ENCODE measurements at places on chromosomes 12 and 14.

GRCh38 chr12:96809522-96809921 is 97.5 kb upstream of the NEDD1 start:
- DNase-seq = no peak

DNA sequence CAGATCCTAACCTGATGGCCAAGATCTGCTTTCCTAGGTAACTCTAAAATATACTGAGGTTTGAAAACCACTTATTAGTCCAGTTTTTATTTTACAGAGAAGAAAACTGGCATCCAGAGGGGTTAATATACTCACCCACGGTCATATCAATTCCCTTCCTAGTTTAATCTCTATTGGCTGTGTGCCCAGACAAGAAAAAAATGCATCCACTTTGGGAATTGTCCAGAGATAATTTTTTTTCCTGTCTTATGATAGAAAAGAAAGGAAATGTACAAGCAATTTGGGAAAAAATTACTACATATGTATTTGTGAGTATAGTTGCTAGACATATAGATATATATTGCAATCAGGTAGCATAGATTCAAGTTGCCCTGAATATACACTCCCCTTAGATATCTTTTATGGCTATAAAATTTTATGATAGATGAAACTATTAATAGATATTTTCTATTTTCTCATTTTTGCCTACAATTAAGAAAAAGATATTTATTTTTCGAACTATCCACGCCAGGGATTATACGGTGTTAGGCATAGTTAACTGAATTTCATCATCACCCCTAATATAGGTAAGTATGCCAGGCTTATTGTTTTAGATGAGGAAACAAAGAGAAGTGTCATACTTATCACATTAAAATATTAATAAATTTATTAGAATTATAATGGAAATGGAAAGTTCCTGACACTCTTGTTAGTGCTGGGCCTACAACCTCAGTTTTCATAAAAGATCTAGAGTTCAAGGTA is 100.5 kb upstream of the SLC38A2 start:
- no peak for DNase-seq

- no peak for DNase-seq
Observed at GRCh38 chr14:96497586-96497985, 4.6 kb upstream of the PAPOLA start.

DNA sequence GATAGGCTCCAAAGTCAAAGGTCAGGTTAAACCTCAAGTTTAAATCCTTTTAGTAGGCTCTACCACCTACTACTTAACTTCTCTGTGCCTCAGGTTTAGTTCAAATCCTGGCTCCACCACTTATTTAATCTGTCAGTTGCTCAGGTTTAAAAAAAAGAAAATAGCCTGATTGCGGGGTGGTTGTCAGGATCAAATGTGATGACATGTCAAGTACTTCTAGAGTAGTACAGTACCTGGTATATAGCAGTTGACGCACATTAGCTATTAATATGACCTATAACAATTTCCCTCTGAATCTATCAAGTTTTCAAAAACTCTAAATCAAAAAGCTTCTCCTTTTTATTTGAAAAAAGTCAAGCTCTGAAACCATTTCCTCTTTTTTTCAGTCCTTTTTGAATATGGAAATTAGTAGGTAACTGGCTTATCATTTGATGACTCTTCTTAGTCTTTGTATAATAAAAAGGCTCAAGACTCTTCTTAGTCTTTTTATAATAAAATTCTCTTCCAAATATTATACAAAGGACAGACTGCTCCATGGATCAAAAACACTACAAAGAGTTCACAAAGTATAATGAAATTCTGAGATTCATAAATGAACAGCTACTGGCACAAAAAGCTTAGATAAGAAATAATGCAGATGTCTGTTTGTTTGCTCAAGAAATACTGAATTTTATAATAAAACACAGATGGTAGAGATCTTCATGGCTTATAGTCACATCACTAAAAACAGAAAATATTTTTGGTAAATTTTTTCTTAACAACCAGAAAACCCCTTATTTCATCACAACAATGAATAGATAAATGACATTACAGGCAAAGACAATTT is 5.0 kb downstream of the OSBPL8 start:
- DNase-seq = no peak

GRCh38 chr14:53462931-53463778 is 310.0 kb upstream of the DDHD1 start:
- no peak for DNase-seq

DNA sequence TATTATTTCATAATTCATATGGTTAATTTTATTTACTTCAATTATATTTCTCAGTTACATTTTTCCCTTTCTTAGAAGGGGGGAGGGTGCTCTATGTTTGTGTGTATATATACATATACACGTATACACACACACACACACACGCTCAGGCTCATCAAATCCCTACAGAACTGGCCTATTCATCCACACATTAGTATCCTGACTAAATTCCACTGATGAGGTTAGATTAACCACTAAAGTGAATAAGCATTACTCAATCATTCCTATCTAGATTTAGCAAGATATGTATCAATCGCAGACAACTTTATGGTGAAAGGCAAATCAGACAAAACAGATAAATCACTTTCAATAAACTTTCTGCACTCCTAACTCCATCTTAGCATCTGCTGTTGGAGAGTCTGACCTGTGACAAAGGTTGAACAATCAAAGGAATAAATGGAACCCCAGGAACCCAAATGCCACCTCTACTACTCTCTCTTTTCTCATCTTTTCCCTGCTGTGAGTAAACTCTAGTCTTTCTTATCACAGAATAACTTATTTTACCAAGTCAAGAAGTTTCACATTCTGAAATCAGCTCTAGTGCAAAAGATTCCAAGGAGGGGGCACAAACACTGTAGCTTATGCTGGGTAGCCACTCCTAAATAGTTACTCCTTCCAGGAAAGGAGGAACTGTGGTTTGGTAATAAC is 67.6 kb downstream of the RALGAPA1 start:
- DNase-seq = no peak

DNA sequence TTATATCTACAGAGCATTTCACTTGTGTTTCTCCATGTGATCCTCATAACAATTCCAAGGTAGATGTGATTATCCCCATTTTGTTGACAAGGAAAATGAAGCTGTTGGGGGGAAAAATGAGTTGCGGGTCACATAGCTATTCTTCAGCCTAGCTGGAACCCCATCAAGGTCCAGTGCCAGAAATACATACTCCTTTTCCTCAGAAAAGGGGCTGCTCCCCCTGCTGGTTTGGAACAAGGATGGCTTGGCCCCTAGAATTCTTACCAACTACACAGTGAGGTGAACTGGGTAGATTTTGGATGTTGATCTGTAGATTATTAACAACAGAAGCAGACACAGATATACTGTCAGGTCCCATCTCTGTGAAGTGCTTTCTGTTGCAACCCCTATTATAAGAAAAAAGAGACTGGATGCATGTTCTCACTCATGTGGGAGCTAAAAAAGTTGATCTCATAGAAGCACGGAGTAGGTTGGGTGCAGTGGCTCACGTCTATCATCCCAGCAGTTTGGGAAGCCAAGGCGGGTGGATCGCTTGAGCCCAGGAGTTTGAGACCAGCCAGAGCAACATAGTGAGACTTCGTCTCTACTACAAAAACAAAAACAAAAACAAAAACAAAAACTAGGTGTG is 8.9 kb downstream of the IKZF4 start:
- peak; percentile 46 for DNase-seq

- DNase-seq = no peak
Observed at GRCh38 chr12:119842380-119842779, 34.7 kb downstream of the CIT start.

DNA sequence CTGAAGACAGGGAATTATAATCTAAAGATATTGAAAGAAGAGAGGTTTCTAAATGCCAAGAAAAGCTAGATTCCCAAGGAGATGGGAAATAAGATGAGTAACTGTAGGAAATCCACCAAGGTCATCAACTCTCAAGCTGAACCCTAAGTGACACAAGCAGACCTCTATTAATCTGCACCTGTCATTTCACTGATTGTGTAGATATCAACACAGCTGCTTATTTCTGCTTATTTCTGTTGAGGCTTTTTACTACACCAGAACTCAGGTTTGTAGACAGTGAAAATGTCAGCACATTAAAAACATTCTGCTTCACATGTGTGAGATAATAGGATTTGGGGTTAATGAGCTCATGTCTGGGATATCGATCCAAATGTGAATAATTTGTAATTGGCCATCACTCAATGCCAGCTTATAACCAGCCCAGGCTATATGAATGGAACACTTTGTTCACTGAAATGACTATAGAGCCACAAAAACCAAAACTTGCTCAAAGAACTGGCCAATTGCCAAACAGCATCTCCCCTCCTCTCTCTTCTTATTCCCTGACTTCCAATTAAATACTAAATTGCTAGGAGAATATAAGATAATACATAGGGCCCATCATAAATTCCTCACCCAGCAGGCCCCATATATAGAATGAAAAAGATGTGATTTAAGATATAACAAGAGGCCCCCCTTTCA is 188.7 kb upstream of the ARID2 start:
- DNase-seq = no peak

GRCh38 chr14:100894416-100894815 is 9.1 kb downstream of the RTL1 start:
- DNase-seq = no peak

- no peak for DNase-seq
Observed at GRCh38 chr14:99889268-99889667, 96.1 kb downstream of the EML1 start.

- no peak for DNase-seq
Observed at GRCh38 chr14:66708267-66708666, 200.3 kb downstream of the GPHN start.

- DNase-seq = peak; percentile 32
Observed at GRCh38 chr12:64890873-64891468, 66.5 kb downstream of the TBC1D30 start.

DNA sequence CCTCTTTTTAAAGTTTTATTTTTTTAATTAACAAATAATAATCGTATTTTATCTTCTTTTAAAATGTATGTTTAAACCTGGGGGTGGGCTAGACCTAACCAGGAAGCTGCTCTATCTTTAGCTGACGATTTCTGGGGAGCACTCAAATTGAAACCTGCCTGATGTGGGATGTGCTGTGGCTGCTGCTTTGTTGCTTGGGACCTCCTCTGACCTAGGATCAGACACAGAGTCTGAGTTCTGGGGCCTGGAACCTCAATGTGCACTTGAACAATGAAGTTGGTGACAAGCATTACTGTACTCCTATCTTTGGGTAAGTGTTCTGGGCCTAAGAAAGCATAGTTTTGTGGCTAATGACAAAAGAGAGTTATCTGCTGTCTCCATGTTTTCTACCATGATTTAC is 386.7 kb downstream of the DAD1 start:
- DNase-seq = no peak

DNA sequence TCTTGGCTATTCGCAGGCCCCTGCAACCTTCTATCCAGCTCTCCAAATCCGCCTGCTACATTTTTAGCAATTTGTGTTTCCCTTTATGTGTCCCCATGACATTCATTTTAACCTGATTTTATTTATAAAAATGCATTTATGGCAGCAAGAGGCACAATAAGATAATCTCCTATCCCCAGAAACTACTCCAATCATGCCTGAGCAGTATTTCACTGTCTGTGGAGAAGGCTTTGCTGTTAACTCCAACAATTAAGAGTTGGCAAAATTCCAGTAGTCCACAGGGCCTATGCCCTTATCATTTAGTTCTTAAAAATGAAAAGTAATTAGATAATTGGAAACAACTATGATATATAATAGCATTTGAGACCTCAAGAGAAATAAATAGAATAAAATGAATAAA is 462.4 kb downstream of the TRHDE start:
- no peak for DNase-seq

DNA sequence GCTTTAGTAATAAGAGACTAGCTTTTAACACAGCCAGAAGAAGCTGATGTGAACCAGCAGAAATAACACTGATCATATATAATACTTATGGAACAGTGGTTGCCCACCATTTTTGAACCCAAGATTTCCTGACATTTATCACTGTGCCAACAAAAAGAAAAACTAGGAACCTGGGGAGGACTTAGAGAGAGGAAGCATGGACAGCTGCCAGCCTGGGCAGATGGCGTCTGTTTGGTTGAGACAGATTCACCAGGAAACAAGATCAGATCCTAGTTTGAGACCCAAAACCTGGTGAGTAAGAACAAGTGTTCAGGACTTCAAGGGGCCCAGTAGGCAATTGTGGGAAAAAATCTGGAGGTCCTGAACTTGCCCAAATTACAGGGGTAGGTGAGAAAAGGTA is 95.3 kb downstream of the BICD1 start:
- DNase-seq = no peak

- no peak for DNase-seq
Observed at GRCh38 chr14:93930296-93930988, 3.3 kb downstream of the FAM181A start.

- no peak for DNase-seq
Observed at GRCh38 chr12:128548949-128549348, 274.8 kb downstream of the SLC15A4 start.

GRCh38 chr14:22515929-22516328 is 73.1 kb downstream of the DAD1 start:
- DNase-seq = no peak

GRCh38 chr14:72888192-72888591 is 5.7 kb downstream of the DPF3 start:
- no peak for DNase-seq

DNA sequence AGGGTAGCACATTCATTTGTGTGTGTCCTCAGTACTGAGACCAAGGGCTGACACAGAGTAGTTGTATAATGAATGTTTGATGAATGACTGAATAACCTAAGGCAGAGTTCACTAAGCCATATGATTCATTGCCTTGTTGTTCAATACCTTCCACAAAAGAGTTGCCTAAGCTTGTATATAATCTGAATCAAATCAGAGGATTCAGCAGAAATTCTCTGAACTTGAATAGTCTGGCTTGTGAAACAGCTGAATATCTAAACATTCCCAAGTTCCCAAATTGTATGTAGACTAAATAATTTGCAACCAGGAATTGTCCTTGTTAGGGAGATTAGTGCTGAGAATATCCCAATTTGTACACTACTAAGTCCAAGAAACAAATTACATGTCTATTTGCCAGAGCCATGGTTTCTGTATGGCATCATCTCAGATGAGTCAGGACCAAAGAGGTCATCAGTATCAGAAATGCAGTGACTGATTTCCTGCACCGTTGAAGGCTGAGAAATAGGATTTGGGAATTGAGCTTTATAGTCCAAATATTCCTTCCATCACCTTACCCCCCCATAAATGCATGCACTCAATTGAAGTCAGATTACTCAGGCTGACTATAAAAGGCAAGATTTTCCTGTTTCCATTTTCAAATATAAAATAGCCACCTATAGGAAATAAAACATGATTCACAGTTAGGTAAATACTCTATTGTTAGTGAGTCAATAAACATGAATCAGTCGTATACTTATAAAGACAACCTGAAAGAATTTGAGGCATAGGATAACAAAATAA is 168.7 kb downstream of the PHLDA1 start:
- no peak for DNase-seq

- no peak for DNase-seq
Observed at GRCh38 chr12:68332728-68333630, 817 bp upstream of the MDM1 start.

GRCh38 chr12:4331221-4331620 is 10.2 kb downstream of the TIGAR start:
- DNase-seq = no peak

All from CD4-positive, alpha-beta T cell treated with Interleukin-6 at 100 ng/mL for 8 hours (primary cell).